Activated T-helper 17 cell treated with anti-CD3 and anti-CD28 coated beads, Interleukin-2, amount 50 U/mL, for 72 hours (primary cell): ENCODE measurements at places on chromosomes 4 and X. TPM values are rescaled to one million over a fixed set of nuclear protein-coding genes. Genes with fewer than 3 reads are reported as not detected.

Gene KCTD8
- not detected for total RNA-seq

Gene SORCS2
- 0.26 TPM for total RNA-seq

Gene SPIN2A
- 1.5 TPM for total RNA-seq

Gene DIAPH2
- 9.0 TPM for total RNA-seq

Gene ADAMTS3
- total RNA-seq: not detected

Gene CT45A1
- not detected for total RNA-seq

Gene KLHL4
- not detected for total RNA-seq

Gene ATRX
- 70.2 TPM for total RNA-seq

Gene CLTRN
- not detected for total RNA-seq

Gene GRK4
- total RNA-seq: 3.2 TPM

Gene SHISA3
- total RNA-seq: not detected
